ENCODE measurements at places on chromosomes 3 and 15. TPM values are rescaled to one million over a fixed set of nuclear protein-coding genes. Genes with fewer than 3 reads are reported as not detected.

The ATP13A5 gene
- not detected for total RNA-seq

The MEGF11 gene
- total RNA-seq = 2.6 TPM

The PLSCR4 gene
- not detected for total RNA-seq

The NPRL2 gene
- total RNA-seq = 30.4 TPM

The SLC24A5 gene
- not detected for total RNA-seq

The NLGN1 gene
- 50.2 TPM for total RNA-seq

The ADAMTS9 gene
- total RNA-seq = 2.3 TPM

DNA sequence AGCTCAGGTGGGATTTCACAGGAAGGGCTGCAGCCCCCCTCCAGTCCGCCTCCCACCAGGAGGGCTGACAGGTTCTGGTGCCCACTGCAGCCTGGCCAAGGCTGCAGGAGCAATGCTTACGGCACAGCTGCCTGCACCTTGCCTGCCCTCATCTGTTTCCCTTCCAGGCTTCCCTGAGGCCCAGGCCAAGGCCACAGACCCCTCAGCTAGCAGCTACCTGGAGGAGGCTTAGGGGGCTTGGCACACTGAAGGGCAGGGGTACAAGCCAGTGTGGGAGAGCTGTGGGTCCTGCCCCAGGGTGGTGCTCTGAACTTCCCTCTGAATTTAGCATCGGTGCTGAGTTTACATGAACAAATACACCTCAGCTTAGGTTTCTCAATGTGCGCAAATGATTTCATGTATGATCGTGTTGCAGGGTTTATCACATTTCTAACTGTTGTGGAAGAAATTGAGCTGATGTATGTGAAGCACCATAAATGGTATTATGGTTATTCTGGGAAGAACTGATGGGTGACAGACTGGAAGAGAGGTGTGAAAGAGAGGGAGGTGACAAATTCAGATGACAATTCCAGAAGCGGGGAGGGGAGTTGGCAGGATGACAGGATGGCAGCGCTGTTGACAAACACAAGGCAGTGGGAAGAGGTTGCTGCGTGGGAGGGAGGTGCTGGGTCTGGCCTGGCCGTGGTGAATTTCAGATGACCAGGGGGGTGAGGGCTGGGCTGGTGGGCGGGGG lies 6.1 kb downstream of the RHCG start:
- peaks cover 4% of the 10 kb centered on the region for H3K4me1 ChIP-seq
- no peak overlapping the region for H3K4me3 ChIP-seq
- H3K36me3 ChIP-seq = peaks cover 4% of the 10 kb centered on the region
- H3K27me3 ChIP-seq = peaks cover 8% of the 10 kb centered on the region

- no peaks in the 10 kb centered on the region for H3K36me3 ChIP-seq
- no peak overlapping the region for H3K27ac ChIP-seq
- H3K27me3 ChIP-seq = no peaks in the 10 kb centered on the region
- no peak for DNase-seq
- H3K4me3 ChIP-seq = no peak overlapping the region
- H3K4me1 ChIP-seq = no peaks in the 10 kb centered on the region
These were observed 389.6 kb downstream of the MFSD1 start for GRCh38 chr3:159191447-159191846.

- DNase-seq = no peak
- H3K4me1 ChIP-seq = no peaks in the 10 kb centered on the region
- no peaks in the 10 kb centered on the region for H3K27me3 ChIP-seq
- no peak overlapping the region for H3K27ac ChIP-seq
These were observed 229.0 kb downstream of the THSD4 start for GRCh38 chr15:71344316-71344715.

DNA sequence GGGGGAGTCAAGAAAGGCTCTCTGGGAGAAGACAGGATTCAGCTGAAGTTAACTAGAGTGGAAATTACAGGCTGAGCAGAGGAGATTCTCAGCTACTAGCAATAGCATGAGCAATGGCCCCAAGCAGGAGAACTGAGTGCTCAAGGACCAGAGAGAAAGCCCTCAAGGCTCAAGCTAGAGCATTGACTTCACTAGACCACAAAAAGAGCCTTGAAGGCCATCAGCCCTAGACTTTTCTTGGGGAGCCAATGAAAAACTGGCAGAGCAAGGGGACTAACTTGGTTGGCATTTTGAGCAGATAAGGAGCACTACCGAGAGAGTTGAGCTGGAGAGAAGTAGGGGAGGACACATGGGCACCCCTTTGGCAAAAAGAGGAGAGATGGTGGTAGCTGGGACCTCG lies 277.6 kb downstream of the FEZF2 start:
- H3K27me3 ChIP-seq = peaks cover 1% of the 10 kb centered on the region
- no peak overlapping the region for H3K4me3 ChIP-seq
- no peak for DNase-seq

DNA sequence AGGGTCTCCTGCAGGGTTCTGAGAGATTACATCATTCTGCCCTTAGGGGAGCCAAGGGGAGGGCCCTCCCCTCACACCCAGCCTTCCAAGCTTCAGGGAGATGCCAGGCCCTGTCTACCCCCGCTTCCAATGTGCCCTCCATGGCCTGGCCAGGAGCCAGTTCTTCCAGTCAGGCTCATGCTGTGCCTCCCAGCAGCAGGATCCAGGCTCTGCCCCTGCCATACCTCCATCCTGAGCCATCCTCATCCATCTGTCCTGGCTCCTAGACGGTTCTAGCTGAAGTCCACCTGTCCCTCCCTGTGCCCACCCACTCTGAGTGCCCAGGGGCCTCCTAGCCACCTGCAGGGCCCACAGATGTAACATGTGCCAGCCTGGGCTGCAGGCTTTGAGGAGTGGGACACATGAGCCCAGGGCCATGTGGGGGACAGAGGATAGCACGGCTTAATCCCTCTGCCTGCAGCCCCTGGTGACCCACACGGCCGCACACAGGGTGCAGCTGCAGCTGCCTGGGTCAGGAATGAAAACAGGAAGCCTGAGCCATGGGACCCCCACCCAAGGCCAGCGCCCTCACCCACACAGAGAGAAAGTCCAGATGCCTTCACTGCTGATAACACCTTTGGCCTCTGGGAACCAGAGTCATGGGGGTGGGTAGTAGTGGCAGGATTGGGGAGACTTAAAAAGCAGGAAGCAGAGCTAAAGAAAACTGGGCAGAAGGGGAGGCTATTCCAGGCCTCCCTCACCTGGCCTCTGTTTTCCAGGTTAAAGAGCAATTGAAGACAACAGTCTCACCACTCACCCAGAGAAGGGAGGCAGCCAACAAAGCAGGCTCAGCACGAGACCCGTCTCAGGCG lies 11.8 kb downstream of the PLCD1 start:
- peaks cover 4% of the 10 kb centered on the region for H3K4me1 ChIP-seq
- H3K4me3 ChIP-seq = no peak overlapping the region
- no peak for DNase-seq
- no peaks in the 10 kb centered on the region for H3K27me3 ChIP-seq
